CD4-positive, alpha-beta memory T cell (primary cell): ENCODE measurements at places on chromosomes 11 and 22.

GRCh38 chr11:72762641-72763304 is 10.6 kb upstream of the ARAP1 start:
- DNase-seq: no peak

DNA sequence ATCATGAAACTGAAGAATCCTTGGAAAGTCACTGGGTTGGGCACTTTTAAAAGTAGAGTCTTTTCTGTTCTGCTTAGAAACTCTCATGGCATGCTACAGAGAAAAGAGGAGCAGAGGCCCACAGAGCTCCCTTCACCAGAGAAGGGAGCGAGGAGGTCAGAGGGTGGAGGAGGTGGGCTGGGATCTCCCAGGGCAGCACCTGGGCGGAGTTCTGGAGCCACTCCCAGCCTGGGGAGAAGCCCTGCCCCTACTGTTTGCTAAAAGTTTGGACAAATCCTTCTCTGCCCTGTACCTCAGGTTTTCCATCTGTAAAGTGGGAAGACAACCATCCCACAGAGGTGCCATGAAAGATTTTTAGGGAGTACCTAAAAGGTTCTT is 299.1 kb downstream of the KIRREL3 start:
- DNase-seq: no peak

DNA sequence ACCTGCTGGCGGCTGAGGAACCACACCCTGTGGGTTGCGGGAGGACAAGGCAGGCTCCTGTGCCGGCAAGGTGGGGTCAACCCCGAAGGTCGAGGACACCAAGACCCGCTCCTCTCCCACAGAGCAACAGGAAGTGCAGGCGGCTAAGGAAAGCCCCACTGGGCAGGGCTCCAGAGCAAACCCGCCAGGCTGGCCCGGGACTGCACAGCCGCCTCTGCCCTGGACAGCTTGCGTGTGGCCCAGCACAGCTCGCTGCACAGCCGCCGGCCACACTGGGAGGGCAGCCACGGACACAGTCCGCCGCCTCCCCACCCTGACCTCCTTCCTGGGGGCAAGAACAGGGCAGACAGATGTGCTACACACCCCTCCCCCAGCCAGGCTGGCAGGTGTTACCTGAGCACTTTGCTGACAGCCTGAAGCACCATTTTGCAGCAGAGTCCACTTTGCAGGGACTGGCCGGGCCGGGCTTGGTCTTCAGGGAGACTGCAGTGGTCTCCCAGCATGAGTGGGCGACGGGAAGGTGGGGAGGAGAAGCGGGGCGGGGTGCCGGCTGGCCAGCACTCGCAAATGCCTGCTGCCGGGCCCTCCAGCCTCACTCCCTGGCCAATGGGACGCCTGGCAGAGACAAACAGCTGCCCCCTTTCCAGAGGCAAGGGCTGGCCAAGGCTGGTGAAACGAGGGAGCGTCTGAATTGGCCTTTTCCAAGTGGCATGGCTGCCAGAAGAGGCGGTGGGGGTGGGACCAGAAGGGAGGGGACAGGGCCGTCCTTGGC is at the start of gene MOB2:
Gene MOB2 (minus strand): TSS at position 726 of the 772 bp plus-strand sequence. CDS start 223 bp downstream, at position 503.
- DNase-seq: peak; percentile 7

GRCh38 chr22:43337385-43337784 is 5.8 kb downstream of the SCUBE1 start:
- no peak for DNase-seq

DNA sequence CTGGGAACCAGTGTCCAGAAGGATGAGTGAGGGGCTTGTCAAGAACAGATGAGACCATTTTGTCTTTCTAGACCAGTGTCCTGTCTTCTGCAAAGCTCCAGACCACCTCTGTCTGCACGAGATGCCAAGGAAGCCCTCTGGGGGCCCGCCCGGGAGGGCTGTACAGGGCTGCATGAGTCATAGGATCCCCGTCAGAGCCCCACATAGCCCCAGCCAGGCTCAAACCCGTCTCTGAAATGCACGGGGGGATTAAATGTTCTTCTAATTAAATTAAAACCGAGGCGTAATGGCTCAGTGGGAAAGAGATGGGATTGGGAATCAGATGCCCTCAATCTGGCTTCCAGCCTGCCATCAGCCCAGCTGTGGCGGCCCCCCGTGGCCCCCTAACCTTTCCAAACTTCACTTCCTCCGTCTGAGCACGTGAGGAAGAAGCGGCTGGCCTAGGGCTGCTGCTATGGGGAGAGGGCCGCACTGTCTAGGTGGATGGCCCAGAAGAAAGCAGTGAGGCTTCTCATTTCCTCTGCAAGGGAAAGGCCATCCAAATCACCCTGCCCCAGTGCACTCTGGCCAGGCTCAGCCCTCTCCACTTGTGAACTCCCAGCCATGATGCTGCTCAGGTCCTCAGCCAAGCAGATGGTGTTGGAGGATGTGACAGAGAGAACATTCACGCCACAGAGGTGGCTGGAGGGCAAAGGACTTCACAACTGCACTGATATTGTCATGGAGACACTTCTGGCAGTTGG is 32.8 kb downstream of the KCNQ1OT1 start:
- no peak for DNase-seq

DNA sequence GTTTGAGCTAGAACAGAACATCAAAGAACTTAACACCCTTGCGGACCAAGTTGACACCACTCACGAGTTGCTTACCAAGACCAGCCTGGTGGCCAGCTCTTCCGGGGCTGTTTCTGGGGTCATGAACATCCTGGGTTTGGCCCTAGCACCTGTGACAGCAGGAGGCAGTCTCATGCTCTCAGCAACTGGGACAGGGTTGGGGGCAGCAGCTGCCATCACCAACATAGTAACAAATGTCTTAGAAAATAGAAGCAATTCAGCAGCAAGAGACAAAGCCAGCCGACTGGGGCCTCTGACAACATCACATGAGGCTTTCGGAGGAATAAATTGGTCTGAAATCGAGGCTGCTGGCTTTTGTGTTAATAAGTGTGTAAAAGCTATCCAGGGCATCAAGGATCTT is 8.7 kb downstream of the APOL5 start:
- no peak for DNase-seq

DNA sequence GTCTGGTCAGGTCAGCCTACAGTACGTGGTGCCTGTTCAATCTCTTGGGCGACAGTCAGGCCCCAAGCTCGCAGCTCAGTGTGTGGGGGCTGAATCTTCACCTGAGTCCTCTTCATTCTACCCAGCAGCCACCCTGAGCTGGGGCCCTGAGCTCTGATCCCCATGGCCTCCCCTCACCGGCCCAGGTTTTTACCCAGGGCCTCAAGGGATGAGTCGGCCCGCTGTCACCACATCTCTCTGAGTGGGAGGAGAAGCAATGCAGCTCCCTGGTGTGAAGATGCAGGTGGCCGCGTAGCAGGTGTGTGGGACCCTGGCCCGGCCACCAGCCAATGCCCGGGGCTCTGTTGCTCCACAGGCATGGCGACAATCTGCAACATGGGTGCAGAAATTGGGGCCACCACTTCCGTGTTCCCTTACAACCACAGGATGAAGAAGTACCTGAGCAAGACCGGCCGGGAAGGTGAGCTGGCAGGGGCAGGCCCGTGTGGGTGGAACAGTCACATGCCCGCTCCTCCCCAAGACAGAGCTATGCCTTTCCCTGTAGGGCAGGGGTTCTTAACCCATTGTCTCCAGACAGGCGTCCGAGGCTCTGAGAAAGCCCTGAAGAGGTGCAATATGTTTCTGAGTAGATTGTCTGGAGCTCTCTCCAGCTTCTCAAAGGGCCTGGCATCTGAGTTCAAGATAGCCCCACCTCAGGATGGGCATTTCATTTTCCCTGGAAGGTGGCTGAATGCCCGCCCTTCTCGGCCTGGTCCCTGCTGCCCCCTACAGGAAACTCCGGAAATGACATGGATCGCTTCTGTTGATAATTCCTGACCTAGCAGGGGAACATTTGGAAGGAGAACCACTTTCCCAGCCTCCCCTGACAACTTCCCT is 26.9 kb downstream of the POLR3H start:
- no peak for DNase-seq

GRCh38 chr11:108511851-108512474 is 13.8 kb upstream of the POGLUT3 start:
- no peak for DNase-seq

- peak; percentile 22 for DNase-seq
Measured at GRCh38 chr11:13183094-13183825, 94.3 kb upstream of the BMAL1 start.

DNA sequence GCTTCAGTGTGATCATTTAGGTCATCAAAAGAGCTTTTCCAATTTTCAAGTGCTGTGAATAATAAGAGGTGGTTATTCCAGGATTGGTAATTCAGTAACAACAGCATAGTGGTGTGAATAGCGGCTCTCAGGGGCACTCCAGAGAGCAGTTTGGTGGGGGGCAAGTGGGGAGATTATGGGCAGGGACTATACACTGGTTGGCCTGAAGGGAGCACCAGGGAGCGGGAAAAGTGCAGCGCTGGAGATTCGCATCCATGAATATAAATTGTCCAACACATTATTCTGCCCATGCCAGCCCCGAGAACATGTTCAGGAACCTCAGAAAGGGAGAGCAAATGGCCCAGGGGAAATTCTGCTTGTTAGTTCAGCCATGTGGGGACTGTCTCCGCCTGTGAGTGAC is 37.9 kb downstream of the OR6Q1 start:
- DNase-seq: no peak

GRCh38 chr11:44380009-44380313 is 70.0 kb upstream of the ALX4 start:
- DNase-seq: no peak

DNA sequence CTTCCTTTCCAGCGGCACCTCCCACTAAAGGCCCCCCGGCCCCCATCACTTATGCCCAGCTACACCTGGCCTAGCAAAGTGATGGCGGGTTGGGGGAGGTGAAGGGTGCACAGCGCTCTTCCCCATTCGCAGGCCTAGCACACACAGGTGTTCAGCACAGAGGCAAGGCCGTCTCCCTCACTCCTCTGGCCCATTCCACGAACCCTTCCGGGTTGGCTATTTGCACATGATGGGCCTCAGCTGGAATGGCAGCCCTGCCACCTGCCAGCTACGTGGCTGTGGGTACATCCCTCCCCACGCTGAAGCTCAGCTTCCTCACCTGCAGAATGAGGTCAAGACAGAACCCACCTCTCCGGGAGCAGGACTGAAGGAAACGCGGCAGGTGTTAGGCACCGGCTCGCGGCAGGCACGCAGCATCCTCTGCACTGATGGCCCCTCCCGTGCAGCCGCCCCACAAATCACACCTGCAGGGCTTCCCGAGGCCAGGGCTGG is 4.8 kb downstream of the KIAA0930 start:
- DNase-seq: no peak

- no peak for DNase-seq
Measured at GRCh38 chr11:14835496-14836492, 56.2 kb downstream of the CYP2R1 start.

GRCh38 chr11:127627629-127628457 is 627.3 kb upstream of the KIRREL3 start:
- no peak for DNase-seq

GRCh38 chr22:38196791-38197419 is 4.9 kb upstream of the MAFF start:
- no peak for DNase-seq

DNA sequence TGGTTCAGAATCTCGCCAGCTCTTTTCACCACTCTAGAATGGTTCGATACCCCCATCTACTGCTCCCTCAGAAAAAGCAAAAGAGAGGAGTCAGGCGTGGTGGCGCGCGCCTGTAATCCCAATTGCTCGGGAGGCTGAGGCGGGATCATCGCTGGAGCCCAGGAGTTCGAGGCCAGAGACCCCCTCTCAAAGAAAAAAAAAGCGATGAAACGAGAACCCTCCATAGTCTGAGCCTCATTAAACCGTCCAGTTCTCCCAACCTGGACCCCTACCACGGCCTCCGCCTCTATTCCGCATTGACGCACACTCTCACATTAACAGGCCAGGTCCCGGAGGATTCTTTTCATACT is 439 bp downstream of the SPA17 start:
- no peak for DNase-seq

- no peak for DNase-seq
Measured at GRCh38 chr11:134372536-134372935, 39.5 kb downstream of the B3GAT1 start.

DNA sequence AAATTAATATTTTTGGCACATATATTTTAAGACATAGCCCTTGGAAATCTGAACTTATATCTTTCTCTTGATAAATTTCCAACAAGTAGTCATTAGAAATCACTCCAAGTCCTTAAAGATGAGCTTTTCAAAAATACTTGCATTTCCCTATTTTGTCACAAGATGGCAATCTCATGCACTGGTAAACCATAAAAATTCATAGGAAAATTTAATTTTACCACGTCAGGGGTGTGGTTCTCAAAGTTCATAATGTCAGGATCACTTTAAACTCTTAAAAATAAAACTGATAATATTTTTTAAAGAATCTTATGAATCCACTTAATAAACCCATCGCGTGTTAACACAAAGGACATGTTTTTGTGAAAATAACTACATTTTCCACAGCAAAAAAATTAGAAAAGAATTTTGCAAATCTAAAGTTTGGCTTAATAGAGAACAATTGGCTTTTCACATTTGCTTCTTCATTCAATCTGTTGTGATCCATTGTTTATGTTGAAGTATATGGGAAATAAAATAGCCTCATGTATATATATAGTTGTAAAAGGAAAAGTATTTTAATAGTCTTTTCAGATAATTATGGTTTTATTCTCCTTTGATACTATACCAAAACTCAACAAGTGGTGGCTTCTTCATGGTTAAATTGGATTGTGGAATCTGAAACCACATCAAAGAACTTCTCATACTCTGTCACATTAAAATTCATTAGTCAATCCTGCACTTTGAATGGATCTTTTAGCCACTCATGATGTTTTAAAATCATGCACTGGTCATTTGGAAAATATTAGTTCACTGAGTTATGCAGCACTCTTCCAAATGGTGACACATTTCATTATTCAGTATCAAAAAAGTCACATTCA is 169.1 kb downstream of the CADM1 start:
- no peak for DNase-seq

DNA sequence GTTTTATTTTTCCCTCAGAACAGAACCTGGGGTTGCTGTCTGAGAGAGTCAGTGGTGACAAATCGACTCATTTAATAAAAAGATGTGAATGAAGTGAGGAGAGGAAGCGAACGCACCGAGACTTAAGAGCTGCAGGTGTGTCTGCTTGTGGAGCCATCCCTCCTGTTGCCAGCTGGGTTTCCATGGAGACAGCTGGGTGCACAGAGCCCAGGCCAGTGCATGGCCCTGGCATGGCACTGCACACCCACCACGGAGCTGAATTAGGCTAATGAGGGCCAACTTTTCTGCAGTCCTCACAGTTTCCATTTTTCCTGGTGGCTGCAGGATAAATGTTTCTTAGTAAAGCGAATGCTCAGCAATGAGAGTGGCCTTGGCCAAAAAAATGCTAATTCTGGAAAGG is 750.2 kb downstream of the OPCML start:
- DNase-seq: no peak

- DNase-seq: no peak
Measured at GRCh38 chr11:46471943-46472661, 80.5 kb upstream of the CHRM4 start.

DNA sequence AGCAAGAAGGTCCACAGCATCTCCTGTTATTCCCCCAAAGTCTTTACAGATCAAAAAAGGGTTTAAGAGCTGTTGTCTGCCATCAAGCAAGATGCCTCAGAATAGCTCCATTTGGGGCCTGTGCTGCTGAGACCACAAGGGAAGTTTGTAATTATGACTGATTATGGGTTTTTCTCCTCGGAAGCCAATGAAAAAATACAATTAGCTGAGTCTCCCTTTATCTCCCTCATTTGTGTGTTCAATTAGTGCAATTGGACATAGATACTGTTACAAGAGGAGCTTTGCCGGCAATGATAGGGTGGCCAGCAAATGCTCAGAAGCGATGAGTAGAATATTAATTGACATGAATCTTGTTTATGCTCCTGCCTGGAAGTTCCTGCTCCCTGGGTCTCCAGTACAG is 83.7 kb downstream of the COMMD9 start:
- no peak for DNase-seq
